Germinal center (tissue), 1 donor: ENCODE measurements at places on chromosomes 11 and 22.

DNA sequence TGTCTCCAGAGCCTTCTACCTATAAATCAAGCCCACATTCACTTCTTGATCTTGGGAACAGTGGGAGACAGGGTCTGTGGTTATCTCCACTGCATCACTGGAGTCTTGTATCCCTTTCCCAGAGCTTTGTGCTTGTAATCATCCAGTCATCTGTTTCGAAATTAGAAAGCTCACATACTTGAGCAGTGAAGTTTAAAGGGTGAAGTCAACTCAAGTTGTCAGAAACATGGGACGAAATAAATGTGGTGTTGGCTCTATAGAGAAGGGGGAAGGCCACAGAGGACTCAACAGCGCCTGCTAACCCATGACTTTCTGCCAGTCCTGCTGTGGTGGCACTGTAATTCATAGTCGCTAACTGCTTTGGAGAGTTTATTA is 197.5 kb downstream of the DBX1 start:
- DNase-seq: no peak

GRCh38 chr11:71223671-71224660 is 28.4 kb downstream of the SHANK2 start:
- no peak for DNase-seq

DNA sequence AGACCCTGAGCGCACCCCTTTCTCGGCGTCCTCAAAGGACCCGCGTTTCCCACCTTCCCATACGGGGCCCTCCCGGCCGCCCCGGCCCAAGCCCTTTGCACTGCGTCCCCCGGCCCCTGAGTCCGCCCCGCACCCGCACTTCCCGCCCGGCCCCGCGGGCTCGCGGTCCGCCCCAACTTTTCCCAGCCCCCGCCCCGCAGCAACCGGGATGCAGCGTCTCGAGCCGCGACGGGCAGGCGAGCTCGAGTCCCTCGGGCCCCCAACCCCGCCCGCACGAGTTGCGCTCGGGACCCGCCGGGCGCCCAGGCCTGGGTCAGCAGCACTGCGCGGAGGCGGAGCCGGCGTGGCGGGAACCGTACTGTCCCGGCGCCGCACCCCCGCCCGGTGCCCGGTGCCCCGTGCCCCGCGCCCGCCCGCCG is 371 bp downstream of the SMCO4 start:
- DNase-seq: no peak

DNA sequence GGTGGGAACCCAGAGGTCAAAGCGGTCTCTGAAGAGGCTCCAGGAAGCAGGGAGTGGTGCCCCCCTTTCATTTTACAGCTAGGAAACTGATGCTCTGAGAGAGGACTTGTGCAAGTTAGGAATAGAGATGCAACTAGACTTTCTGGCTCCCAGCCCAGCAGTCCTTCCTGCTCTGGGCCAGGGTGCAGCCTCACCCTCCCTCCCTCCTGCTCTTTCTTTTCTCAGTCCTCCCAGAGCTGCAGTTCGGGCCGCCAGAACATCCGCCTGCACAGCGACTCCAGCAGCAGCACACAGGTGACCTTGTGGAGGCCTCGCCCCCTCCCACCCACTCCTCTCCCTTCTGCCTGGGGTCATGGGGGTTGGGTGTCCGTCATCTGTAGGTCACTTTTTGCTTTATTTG is 51.5 kb downstream of the LHFPL7 start:
- DNase-seq: no peak

DNA sequence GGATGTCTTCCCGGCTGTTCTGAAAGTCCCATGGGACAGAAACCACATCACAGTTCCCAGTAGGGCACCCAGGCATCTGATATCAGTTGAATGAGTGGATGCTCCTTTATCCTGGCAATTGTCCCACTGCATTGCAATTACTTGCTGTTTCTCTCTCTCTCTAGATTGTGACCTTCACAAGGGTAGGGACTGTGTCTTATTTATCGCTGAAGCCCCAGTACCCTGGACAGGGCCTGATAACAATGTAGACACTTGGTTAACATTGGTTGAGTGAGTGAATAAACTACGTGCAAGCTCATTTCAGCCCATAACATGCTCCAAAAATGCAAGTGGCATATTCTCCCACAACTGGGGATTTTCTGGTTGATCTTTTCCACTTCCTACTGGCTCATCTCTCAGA is 193.7 kb upstream of the NARS2 start:
- DNase-seq: no peak

- DNase-seq: no peak
Measured at GRCh38 chr22:19578180-19579004, 54.2 kb upstream of the CLDN5 start.

DNA sequence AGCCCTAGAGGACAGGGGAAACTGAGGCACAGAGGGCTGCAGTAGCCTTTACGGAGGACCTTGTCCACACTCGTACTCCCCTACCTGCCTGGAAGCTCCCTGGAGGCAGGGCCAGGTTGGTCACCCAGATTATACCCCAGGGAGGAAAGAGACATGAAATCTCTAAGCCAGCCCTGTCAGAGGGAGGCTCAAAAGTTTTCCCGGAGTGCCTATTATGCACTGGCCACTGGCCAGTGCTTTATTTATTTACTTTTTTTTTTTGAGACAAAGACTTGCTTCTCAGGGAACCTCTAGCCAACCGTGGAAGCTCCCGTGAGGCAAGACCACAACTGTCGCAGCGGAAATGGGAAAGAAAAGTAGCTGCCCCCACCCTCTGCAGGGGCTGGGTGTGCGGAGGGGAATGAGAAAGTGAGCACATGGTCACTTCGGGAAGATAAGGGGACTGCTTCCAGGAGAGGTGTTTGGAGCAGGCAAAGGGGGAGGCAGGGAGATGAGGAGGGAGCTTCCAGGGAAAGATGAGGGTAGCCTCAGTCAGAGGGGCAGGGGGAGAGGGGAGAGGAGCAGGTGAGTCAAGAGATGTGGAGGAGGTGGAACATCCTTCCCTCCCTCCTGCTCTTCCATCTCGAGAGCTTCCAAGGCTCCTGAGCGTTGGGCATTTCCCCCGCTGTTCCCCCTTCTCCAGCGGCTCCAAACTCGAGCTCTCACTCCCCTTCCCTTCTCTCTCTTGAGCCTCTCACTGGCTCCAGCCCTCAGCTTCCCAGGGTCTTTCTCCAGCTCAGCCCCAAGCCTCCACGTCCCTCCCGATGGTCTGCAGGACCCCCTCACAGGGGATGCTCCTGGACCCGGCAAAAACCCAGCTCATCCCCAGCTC is 4.3 kb downstream of the IL2RB start:
- no peak for DNase-seq

DNA sequence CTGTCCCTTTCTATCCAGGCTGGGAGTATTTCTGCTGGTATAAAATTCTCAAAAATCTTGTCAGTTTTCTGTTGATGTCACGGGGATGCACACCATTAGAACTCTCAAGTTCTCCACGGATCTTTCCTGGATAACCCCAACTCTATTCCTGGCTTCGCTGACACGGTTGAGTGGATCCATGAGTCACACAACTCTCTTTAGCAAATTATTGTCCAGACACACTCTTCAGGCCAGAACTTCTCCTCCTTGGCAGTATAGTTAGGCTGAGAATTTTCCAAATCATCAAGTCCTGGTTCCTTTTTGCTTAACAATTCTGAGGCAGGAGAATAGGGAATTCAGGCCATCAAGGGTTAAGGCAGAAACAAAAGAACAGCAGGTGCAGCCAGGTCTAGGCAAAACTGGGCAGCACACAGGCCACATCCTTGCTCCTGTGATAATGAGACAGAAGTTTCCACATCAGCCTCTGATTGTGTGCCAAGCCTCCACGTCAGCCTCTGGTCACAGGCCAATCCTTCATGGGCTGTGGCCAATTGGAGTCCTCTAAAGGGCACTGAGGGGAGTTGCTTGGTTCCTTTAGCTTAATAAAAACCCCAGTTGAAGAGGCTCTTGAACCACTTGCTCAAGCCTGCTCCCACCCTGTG is 5.7 kb upstream of the ACAT1 start:
- DNase-seq: no peak

- no peak for DNase-seq
Measured at GRCh38 chr22:21067901-21068680, 22.3 kb downstream of the LRRC74B start.

- DNase-seq: no peak
Measured at GRCh38 chr11:7640816-7641215, 32.5 kb downstream of the CYB5R2 start.

DNA sequence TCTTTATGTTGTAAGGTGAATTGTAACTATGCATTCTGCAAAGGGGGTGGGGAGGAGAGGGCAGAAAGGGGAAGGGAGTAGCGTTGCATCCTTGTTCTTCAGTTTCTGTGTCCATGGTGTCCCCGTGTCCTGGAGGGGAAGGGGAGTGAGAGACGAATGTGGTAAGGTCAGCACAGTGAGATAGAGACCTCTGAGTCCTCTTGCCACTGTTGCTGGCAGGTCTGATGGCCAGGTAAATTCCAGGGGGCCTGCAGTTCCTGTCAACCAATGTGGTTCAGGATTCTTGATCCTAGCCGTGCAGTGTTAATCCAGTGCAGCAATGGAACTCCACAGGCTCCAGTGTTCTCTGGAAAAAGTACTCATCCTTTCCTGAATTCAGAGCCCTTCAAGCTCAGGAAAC is 14.6 kb upstream of the ADSL start:
- no peak for DNase-seq

GRCh38 chr11:57511741-57512430 is 3.6 kb downstream of the SLC43A1 start:
- DNase-seq: peak; percentile 68

DNA sequence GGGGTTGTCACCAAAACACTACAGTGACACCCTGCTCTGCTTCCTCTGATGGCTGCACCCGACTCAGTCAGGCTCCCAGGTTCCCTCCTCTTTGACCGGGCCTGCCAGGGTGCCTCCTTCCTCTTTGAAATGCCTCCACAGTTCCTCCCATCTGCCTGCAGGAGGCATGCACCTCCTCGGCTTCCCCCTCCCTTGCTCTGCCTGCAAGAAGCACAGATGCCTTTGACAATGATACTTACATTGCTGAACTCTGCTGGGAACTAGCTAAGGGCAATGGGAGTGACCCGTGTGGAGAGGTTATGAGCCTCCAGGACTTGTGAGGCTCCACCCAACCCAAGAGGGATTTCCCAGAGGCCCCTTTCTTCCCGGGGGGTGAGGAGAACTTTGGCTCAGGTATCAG is 674.1 kb downstream of the OPCML start:
- DNase-seq: no peak

GRCh38 chr11:96215110-96215782 is 127.7 kb downstream of the MAML2 start:
- DNase-seq: peak; percentile 88

- peak; percentile 89 for DNase-seq
Measured at GRCh38 chr22:31346255-31346732, at the start of gene PATZ1. PATZ1 (minus strand) TSS chr22:31346346; CDS start chr22:31345602, 744 bp downstream.

GRCh38 chr22:38317995-38318715 is 922 bp upstream of the CSNK1E start:
- DNase-seq: no peak

DNA sequence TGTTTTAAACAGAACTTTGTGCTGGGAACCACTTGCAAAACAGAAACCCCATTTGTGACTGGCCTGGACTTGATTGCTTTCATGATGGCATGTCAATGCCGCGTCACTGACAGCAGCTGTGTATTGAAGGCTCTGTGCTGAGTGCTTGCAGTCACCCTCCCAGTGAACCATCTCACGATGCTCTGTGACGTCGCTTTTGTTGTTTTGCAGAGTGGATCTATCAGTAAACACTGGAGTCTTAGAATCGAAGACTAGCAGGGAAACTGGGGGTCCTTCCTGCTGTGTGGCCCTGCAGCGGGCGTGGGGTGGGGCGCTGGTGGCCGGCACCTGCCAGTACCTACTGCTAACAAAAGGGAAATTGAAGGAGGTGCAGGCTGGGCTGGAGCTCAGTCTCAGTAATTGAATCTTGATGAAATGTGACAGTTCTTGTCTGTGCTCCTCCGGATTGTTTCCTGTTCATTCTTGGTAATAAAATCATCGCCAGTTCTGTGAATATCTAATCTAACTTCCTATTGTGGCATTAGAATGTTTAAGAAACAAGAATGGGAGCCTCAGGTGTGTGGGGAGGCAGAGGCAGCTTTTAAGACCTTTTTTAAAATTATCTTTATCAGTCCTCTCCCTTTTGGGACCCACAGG is 50.5 kb upstream of the PARVG start:
- no peak for DNase-seq

GRCh38 chr11:21650961-21651360 is 541.9 kb upstream of the ANO5 start:
- DNase-seq: no peak

GRCh38 chr11:132844956-132845696 is 687.2 kb downstream of the OPCML start:
- DNase-seq: no peak

GRCh38 chr11:61332281-61332796 is 566 bp downstream of the DDB1 start:
- DNase-seq: peak; percentile 35

DNA sequence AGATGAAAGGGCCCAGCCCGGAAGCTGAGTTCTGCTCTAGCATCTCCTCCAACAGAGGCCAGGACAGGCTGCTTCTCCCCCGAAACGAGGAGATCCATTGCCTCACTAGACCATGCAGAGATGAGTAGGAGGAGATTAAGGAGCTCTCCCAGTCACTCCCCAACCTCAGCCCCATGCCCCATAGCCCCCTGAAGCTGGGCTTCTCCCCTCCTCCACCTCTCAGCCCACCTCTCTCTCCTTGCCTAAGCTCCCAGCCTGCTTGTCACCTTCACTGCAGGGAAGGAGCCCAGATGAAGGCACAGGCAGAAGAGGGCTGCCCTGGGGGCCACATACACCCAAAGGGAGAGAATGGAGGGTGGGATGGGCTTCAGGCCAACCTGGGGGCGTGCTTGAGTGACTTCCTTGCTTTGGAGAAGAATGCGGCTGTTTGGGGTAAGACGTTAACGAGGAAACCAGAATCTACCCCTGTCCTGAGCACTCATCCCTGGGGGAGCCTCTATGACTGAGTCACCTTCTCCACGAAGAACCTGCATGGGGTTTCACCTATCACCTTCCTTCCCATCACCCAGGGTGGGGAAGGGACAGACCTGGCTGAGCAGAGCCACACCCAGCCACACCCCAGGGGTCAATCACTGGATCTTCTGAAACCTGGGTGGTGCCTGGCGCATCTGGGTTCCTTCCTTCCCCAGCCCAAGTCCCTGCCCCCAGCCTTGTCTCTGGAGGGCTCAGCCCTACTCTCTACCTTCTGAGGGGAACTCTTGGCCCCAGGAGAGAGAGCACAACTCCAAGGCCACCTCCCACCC is 11.6 kb upstream of the GNAZ start:
- DNase-seq: no peak

GRCh38 chr22:48805516-48805915 is 1022.2 kb downstream of the BRD1 start:
- DNase-seq: no peak

DNA sequence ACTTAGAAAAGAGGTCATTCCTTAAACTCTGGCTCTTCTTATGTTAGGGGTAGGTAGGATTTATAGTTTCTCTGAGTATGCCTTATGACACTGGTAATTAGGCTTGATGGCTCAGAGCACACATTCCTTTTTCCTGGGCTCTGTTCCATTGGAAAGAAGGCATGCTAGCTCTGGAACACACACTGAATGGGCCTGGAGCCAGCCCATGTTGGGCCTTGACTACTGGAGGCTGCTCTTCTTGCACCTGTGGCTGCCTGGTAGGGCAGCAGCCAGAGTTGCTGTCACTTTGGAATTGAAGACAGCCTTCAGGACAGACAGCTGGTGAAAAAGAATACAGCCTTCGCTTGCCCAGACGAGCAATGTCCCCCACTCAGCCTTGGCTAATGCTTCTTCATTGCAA is 18.2 kb downstream of the MCAM start:
- DNase-seq: no peak

GRCh38 chr11:119701591-119702549 is 27.1 kb downstream of the NECTIN1 start:
- no peak for DNase-seq

- peak; percentile 78 for DNase-seq
Measured at GRCh38 chr11:72781313-72782080, 12.3 kb downstream of the STARD10 start.
